CD4-positive, alpha-beta T cell treated with Interleukin-21 for 1 hour (primary cell): ENCODE measurements at places on chromosomes 7 and 10.
A peak's percentile ranks its signal among the peaks of the same experiment; 100 is the strongest.

DNA sequence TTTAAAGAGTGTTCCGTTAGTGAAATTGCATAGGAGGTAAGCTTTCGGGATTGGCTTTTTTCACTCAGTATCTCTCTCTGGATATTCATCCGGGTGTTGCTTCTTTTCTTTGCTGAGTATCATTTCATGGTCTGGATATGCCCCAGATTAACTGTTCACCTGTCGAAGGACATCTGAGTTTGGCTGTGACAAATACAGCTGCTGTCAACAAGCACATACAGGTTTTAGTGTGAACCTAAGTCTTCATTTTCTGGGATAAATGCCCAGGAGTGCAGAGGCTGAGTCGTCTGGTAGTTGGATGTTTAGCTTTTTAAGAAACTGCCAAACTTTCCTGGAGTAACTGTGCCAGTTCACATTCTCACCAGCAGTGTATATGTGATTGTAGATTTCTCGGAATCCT lies 5.6 kb downstream of the DOCK1 start:
- no peak for DNase-seq

DNA sequence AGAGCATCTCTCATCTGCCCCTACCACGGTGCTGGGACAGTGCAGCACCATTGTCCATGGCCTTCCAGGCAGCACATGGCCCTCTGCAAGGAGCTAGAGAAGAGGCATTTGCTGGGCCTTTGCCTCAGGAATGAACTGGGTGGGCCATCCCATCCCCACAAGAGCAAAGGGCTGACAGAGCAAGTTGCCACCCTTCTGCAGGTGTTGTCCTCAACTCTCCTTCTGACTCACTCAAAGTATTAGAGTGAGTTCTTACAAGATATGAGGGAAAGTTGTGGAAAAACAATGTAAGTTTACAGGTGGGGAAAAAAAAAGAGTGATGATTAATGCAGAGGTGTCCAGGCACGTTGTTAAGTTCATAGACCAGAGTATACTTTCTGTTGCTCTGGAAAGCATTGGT lies 261.2 kb downstream of the SKIDA1 start:
- DNase-seq = no peak

GRCh38 chr7:28144266-28144665 lies 36.3 kb downstream of the JAZF1 start:
- no peak for DNase-seq

DNA sequence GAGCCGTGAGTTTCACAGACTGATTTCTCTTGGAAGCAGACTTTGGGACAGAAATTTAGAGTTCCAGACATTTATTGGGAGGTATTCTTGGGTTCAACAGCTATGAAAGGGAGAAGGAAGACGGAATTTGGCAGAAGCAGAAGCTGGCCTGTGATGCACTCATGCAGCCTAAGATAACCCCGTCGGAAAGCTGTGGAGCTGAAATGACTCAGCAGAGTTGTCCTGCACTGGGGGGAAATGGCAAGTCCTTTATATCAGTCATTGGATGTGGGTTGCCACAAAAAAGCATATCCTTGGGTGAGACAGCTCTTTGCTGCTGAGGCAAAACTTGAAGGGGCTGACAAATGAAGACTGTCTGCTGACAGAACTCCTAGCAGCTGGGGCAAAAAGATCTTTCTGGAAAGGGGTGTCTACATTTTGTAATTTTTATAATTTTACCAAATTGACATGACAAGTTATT lies 11.5 kb upstream of the MICU1 start:
- DNase-seq = peak; percentile 9

- DNase-seq = no peak
Observed at GRCh38 chr7:29607889-29608288, 44.3 kb downstream of the PRR15 start.

DNA sequence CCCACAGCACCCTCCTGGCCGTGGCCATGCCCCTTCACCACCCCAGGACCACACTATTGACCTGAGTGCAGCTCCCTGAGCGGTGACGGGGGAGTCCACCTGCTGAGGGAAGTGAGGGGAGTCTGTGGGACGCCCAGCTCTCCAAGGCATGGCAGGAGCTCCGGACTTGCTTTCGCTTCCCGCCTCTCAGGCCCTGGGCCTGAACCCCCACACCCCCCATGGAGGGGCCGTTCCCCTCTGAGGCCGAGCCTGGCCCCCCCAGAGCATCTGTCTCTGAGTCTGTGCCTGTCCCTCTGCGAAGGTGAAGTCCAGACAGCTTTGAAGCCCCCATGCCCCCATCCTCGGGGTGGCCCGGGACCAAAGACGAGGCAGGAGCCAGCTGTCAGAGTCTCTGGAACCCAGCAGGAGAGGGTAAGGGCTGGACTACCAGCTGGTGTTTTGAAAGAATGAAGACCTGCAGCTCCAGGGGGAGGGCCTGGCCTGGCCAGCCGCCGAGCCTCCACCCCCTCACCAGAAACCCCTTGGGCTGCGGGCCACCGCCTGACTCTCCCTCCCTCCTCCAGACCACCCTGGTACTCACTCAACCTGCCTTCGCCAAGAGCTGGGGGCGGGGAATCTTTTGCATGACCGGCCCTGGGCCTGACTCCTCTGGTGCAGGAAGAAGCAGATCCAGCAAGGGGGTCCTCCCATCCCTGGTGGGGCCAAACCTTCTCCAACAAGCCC lies 114.0 kb downstream of the PDGFA start:
- no peak for DNase-seq
